Stimulated activated CD4-positive, alpha-beta T cell treated with anti-CD3 and anti-CD28 coated beads, Interleukin-2, amount 100 ng/mL, for 4 hours (primary cell): ENCODE measurements at places on chromosomes 4 and X.

- no peak for DNase-seq
Measured at GRCh38 chr4:85733798-85734197, 258.8 kb downstream of the ARHGAP24 start.

- DNase-seq = no peak
Measured at GRCh38 chrX:150225756-150226155, 137.4 kb upstream of the MAMLD1 start.

- no peak for DNase-seq
Measured at GRCh38 chr4:48815483-48815882, 15.4 kb upstream of the OCIAD1 start.

DNA sequence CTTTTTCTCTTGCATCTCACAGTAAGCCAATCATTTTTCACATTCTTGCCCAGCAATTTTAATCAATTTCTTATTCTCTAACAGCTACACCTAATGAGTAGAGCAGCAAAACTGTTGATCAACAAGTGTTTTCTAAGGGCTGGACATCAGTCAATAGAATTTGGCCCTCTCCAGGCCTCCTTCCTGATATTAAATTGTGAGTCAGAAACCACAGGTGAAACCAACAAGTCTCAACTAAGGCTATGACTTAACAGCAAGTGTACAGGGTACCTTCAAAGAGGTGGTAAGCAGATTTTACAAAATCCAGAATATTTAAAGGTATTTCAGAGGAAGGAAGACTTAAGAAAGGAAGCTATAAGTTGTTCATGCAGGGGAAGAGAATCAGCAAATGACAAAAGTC is 156.5 kb upstream of the ARHGAP24 start:
- no peak for DNase-seq

DNA sequence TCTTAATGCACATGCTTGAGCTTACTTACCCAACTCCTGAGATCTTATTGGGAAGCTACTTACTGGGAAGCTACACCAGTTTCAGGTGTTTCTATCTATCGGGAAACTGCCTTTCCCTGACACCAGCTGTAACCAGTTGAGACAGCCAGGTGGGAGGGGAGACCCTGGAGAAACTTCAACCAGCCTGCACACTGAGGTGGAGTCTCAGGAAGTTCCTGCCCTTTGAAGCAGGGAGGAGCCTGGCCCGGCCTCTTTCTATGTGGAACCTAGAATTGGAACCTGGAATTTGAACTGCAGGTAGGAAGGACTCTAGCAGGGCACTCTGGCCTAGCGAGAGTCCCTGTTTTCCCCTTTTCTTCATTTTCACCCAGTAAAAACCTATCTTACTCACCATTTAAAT is 425.8 kb upstream of the PABPC4L start:
- DNase-seq = no peak

DNA sequence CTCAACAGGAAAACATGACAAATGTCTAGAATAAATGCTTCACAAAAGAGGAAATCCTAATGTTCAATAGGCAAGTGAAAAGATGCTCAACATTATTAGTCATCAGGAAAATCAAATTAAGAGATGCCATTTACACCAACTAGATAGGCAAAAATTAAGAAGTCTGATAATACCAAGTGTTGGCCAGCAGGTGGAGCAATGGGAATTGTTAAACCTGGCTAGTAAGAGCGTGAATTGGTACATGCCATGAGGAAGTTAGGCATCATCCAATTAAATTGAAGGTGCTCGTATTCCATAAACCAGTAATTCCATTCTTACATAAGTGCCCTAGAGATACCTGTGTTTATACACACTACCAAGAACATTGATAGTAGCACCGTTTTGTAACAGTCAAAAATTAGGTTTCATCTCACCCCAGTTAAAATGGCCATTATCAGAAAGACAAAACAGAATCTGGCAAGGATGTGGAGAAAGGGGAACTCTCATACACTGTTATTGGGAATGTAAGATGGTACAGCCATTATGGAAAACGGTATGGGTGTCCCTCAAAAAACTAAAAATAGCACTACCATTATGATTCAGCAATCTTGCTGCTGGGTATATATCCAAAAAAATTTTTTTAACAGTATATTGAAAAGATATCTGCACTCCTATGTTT is 14.0 kb upstream of the ZCCHC18 start:
- DNase-seq = peak; percentile 27

DNA sequence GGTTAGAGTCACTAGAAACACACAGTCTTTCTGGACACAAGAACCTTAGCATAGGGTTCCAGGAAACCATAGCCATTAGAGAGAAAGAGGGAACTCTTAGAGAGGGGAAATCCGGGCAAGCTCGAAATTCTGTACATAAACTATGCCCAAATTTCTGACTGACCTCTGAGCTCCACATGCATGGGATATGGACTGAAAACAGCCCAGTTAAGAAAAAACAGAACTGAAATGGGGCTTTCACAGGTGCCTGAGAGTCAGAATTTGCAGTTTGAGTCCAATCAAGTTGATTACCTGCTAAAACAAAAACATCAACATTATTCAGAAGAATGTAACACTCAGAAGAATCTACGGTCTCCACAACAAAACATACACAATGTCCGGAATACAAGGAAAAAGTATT is 13.1 kb downstream of the DCHS2 start:
- DNase-seq = no peak

GRCh38 chrX:78650906-78651437 is 8.2 kb downstream of the RTL3 start:
- no peak for DNase-seq

DNA sequence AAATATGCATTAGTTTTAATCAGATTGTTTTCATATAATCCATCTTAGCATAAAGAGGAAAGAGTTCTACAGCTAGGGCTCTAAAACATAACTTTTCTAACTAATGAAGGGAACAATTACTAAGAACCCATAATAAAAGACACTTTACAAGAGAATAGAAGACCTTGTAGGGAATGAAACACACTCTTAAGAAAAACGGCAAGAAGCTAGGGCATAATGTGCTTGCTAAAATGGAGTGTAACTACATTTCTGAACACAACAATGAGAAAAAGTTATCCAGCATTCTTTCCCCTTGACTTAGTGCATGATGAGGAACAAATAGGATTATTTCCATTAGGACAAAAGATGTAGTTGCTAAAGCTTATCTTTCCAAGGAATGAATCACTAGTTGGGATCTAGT is 54.6 kb downstream of the ARHGAP6 start:
- DNase-seq = no peak

DNA sequence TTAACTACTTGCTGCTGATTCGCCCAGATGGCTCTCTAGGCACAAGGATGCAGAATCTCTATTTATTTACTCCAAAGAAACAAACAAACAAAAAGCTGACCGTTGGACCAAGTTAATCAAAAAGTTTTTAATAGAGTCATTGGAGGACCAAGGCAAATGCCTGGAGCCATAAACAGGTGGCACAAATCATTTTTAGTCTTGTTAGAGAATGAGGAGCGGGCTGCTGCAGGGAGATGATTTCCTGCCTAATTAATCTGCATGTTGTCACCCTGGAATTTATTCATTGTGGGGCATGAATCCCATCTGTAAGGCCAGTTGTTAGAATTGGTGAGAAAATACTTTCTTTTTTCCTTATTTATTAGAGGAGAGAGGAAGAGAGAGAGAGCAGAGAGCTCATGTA is 147.4 kb upstream of the GATB start:
- DNase-seq = no peak

- DNase-seq = no peak
Measured at GRCh38 chr4:53917729-53918128, 146.7 kb downstream of the CHIC2 start.

GRCh38 chr4:164871673-164872072 is 5.3 kb upstream of the APELA start:
- DNase-seq = no peak

- no peak for DNase-seq
Measured at GRCh38 chr4:75561789-75562188, 5.9 kb downstream of the ODAPH start.

- no peak for DNase-seq
Measured at GRCh38 chr4:150609131-150609530, 27.2 kb downstream of the MAB21L2 start.

GRCh38 chr4:81621490-81621889 is 149.8 kb upstream of the RASGEF1B start:
- DNase-seq = no peak

DNA sequence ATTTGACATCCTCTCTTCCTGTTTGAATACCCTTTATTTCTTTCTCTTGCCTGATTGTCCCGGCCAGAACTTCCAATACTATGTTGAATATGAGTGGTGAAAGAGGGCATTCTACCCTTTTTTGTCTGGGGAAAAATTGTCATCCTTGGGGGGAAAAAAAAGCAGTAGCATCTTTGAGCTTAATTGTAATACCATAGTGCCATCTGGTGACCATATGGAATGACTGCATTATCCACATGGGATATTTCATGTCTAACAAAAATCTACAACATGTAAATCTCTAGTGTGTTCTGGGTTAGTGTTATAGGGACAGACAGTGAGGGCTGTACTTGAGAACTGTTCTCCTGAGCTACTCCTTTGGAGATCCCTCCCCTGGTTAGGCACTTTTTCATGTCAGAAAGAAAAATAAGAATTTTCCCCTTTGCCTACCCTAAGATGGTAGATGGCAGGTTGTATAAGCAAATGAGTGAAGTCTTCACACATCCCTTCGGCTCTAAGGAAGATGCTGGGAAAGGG is 26.0 kb downstream of the CAPN6 start:
- no peak for DNase-seq

- DNase-seq = no peak
Measured at GRCh38 chrX:70439016-70439415, 5.6 kb upstream of the DLG3 start.

DNA sequence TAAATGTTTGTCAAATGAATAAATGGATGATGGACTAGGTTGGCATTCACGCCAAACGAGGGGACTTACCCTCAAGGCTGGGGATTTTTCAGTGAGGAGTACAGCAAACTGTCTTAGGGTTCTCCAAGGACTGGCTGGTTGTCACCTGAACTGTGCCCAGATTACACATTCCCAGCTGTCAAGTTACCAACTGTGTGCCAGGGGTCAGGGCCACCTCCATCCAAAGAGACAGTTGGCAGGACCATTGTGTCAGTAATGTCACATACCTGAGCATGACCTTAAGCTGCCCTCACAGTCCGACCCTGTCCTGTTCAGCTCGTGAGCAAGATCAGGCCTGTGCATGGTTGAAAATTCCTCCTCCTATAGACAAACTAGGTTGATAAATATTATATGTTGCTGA is 116.7 kb downstream of the MID1IP1 start:
- DNase-seq = no peak

DNA sequence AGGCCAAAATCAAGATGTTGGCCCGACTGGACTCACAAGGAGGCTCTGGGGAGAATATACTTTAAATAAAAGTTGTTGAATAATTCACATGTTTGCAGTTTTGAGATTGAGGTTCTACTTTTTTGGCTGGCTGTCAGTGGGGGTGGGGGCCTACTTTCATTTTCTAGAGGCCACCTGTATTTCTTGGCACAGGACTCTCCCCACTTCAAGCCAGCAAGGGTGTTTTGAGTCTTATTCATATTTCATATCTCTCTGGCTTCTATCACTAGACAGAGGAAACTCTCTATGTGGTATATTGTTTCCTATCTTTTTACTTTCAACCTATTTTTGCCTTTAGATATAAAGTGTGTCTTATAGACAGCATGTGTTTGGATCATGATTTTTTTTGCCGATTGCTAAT is 266.4 kb downstream of the PRR32 start:
- DNase-seq = no peak

- no peak for DNase-seq
Measured at GRCh38 chr4:84691170-84691691, 108.3 kb downstream of the CDS1 start.

- no peak for DNase-seq
Measured at GRCh38 chr4:66307641-66308438, 637.6 kb upstream of the EPHA5 start.

DNA sequence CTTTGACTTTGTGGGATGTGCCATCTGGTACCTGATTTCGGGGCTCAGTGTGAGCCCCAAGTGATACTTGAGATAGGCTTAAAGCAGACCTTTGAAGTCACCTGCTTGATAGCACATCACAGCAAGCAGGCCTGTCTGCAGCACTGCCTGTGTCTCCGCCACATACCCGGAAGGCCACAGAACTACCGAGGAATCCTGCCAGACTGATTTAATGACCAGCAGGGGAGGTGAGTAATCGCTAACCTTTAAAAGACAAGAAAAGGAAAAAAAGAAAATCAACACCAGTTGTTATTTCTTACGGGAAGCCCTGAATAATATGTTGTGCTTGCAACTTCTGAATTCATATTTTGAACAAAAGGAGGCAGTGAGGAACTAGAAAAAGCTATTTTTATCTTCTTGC is 6.8 kb downstream of the PTCHD1 start:
- DNase-seq = no peak

- no peak for DNase-seq
Measured at GRCh38 chr4:127214016-127214415, 418.7 kb upstream of the INTU start.

- no peak for DNase-seq
Measured at GRCh38 chr4:9867751-9868425, 86.5 kb downstream of the DRD5 start.

GRCh38 chrX:10903523-10903922 is 207.6 kb upstream of the HCCS start:
- DNase-seq = no peak

GRCh38 chrX:47706575-47706974 is 47.6 kb upstream of the UXT start:
- no peak for DNase-seq

GRCh38 chrX:138683600-138683999 is 27.9 kb downstream of the FGF13 start:
- no peak for DNase-seq

DNA sequence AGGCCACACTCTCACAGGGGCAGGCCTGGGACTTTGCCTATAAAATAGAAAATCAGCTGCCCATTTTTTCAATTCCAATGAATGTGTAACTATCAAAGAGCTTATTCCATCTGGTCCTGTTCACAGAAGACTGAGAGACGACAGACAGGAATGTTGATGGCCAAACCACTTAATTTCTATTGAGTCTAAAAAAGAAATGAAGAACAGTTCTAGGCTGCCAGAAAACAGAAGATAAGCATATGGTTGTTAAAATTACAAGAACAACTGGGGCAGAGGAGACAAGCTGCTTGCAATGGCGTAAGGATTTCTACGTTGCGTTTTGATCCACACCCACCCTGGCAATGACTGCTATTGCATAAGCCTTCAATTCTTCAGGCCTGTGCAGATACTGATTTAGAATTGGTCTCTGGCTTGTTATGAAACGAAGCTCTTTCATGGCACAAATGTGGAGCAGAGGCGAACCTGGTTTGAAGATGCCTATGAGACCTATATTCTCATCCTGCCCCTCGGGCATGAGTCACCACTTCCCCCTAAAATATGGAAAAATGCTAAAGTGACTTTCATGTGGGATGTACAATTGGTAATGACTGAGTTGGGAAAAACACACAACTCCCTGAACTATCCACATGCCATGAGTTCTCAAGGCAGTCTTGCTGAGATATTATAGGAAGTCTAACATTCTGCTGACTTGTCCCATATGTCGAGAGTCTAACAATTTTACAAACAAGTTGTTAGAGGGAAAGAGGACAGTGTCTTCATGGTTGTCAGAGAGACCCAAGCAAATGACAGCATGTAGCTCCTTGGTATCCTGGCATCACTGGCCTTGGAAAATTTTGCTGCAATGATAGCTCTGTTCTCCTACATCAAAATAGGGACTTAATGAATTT is 37.9 kb upstream of the SORBS2 start:
- DNase-seq = no peak

- DNase-seq = no peak
Measured at GRCh38 chr4:76950956-76951671, 1.6 kb downstream of the SEPTIN11 start.

GRCh38 chr4:8085491-8086117 is 73.0 kb downstream of the ABLIM2 start:
- no peak for DNase-seq
